T-helper 2 cell (primary cell): ENCODE measurements at places on chromosomes 5 and 9.

DNA sequence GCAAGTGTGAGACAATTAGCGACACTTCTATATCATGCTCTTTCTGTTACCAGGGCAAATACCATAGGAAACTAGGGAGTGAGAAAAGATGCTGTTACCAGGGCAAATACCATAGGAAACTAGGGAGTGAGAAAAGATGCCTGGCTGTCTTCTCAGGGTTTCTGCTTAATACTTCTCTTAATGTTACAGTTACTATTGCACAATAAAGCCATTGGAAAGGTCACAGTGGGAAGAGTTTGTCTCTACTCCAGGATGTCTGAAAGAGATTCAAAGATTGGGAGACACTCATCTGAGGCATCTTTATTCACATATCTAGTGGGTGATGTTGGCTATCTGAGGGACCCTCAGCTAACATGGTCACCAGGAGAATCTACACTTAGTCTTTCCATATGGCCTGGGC lies 431.7 kb upstream of the POU5F2 start:
- no peak for DNase-seq

- no peak for DNase-seq
Observed at GRCh38 chr5:775961-776861, 8.3 kb downstream of the ZDHHC11B start.

DNA sequence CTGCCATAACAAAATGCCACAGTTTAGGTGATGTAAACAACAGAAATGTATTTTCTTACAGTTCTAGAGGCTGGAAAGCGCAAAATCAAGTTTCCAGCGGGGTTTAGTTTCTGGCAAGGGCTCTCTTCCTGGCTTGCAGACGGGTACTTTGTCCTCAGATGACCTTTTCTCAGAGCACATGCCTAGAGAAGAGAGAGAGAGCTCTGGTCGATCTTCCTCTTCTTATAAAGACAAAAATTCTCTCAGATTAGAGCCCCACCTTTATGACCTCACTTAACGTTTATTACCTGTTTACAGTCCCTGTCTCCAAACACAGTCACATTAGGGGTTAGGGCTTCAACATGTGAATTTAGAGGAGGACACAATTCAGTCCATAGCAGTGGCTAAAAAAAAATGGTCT lies 119.7 kb downstream of the CETN3 start:
- DNase-seq, result no peak

GRCh38 chr9:13139641-13140171 lies 139.8 kb downstream of the MPDZ start:
- DNase-seq, result no peak

DNA sequence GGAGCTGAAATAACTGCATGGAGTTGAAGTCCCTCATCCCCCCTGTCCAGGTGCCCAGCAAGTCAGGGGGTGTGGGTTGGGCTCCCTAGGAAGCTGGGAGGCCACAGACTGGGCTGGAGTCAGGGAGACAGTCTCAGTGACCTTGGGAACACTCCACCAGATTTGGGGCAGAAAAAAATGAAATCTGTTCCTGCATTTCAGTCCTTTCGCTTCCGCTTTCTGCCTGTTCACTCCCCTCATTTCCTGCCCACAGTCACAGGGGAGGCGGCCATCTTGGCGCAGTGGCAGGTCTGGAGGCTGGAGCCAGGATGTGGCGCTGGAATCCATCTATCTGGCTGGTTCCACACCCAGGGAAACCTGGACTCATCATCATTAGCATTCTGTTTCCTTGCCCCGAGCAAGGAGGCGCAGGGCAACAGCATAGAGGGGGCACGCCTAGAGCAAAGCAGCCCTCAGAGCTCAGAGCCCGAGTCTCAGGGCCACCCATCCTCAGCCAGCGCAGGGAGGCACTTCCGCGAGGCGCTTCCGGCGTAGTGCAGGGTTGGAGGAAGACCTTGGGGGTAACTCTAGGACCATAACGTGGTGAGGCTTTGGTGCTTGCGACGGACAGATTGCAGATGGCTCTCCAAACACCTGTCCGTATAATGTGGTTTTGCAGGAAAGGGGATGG lies 86.2 kb upstream of the HSPA9 start:
- no peak for DNase-seq

- DNase-seq, result no peak
Observed at GRCh38 chr5:109922381-109922995, 232.8 kb downstream of the MAN2A1 start.

DNA sequence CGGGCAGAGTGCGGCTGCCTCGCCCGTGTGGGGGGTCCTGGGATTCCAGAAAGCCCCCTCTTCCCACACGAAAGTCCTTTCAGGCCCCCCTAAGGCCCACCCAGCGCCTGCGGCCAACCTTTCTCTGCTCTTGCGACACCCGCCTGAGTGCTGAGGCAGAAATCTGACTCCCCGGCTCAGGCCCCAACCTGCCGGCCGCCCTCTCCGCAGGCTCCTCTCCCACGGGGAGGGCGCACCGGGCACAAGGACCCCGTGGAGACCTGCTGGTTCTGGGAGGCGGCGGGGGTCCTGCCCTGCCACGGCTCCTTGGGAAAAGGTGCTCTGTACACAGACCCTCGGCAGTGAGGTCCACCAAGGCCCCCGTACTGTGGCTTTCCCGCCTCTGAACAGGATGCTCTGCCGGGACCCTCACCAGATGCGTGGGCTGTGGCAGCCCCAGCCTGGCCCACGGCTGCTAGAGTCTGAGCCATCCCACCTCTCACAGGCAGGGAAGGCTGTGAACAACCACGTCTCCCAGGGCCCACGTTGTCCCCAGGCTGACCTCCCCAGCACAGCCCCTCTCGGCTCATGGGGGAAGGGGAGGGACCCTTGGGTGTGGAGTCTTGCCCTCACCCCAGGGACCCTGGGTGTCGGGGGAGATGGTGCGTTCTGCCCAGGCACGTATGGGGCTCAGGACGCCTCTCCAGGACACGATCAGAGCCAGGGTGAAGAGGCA lies 41.5 kb upstream of the EGFL7 start:
- DNase-seq, result no peak

- no peak for DNase-seq
Observed at GRCh38 chr5:124220418-124220817, 526.0 kb downstream of the ZNF608 start.

DNA sequence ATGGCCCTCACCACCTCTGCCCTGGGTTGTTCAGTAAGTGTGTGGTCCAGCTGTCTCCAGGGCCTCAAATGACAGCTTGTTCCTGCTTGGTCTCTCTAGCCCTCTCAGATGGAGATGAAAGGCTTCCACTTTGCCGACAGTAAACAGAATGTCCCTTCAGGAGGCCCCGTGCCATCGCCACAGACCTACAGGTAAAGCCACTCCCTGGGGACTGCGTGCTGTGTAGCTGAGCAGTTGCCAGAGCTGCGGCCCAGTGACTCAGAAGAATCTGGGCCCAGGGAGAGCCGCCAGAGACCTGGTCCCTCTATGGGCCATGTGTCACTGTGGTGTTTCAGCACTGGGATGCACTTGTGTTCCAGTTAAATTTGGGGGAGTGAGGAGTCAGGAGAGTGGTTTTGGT lies 10.6 kb upstream of the POMT1 start:
- no peak for DNase-seq

DNA sequence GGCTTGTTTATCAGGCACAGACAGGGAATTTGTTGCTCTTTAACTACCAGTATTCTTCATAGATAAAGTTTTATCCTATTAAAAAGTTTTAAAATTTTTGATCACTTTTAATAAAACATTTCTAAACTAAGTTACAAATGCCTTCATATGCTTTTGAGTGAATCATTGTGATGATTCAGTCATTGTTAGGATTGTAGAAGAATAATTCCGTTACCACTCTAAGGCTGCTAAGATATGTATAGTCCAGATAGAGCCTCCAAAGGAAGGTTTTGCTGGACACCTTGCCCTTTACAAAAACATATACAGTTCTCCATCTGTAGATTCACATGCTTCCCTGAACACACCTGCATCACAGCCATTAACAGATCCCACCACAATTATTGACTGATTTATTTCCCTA lies 233.7 kb downstream of the SPOCK1 start:
- DNase-seq, result no peak

GRCh38 chr5:78573318-78573717 lies 75.3 kb downstream of the LHFPL2 start:
- DNase-seq, result no peak

DNA sequence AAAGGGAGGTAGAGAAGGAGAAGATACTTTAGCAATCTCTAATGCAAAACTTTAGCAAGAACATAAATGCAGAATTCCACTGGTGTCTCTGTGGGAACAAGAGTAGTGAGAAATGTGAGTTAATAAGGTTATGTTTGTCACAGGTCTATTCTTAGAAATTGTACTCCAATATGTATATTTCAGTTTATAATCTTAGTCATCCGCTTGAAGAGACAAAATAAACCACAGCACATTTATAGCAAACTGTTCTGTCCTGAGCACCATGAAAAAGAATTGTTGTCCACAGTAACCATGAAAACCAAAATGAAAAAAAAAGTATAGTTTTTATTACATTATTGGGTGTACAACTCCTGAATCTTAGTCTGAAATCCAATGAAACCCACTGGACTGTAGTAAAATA lies 93.6 kb upstream of the TSLP start:
- no peak for DNase-seq

DNA sequence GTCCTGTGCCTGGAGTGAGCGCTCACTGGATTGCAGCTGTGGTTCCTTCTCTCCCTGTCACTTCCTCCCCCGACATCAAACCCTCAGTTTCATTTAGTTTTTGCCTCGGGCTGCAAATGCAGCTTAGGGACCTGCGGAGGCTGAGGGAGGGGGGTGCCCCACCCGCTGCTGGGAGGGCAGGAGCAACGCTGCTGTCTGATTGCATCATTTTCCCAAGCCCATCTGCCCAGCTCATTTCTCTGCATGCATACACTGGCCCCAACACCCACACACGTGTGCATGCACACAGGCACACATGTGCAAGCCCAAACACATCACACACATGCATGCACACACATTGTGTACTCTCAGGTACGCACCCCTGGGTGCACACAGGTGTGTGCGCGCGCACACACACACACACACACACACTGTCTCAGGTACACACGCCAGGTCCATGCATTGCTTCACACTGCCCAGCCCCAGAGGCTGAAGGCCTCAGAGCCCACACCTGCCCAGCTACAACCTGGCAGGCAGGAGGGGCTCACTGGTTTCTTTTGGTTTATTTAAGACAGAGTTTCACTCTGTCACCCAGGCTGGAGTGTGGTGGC lies 3.4 kb downstream of the ASS1 start:
- no peak for DNase-seq

DNA sequence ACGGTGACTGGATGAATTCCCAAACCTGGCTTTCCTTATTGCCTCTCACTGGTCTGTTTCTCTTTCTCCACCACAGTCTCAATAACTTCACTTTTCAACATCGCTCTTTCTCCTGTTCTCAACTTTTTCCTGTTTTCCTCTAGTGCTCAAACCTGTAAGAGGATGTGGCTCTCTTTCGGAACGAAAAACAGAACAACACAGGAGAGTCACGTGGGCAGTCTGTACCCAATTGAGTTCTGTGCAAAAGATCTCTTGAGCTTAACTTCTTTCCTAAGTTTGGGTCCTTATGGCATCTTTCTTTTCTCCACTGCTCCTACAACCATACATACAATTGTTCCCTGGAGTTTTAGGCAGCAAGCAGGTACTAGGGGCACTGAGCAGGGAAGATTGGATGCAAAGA lies 8.9 kb downstream of the HAVCR1 start:
- peak; percentile 40 for DNase-seq
